ENCODE measurements at places on chromosomes 5 and 9. TPM values are rescaled to one million over a fixed set of nuclear protein-coding genes. Genes with fewer than 3 reads are reported as not detected.

DNA sequence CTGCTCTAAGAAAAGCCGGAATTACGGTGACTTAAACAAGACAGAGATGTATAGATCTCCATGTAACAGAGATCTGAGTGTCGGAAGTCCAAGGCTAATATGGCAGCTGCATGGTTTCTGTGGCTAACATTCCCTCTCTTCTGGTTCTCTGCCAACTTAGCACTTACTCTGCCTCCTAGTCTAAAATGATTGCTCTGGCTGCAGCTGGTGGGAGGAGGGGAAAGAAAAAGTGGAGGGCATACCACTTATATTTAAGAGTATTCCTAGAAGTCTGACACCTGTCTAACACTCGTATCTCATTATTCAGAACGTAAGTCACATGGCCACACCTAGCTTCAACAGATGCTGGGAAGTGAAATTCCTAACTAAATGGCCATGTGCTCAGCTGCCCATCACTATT lies 551.5 kb upstream of the TLE4 start:
- DNase-seq, result no peak

- DNase-seq, result no peak
Observed at GRCh38 chr5:173341961-173342430, 13.8 kb upstream of the STC2 start.

GRCh38 chr5:78354066-78354670 lies 6.2 kb upstream of the SCAMP1 start:
- DNase-seq, result no peak

PCDHB8 gene
- total RNA-seq, result 2.8 TPM

NEURL1B gene
- total RNA-seq, result 4.0 TPM

DNA sequence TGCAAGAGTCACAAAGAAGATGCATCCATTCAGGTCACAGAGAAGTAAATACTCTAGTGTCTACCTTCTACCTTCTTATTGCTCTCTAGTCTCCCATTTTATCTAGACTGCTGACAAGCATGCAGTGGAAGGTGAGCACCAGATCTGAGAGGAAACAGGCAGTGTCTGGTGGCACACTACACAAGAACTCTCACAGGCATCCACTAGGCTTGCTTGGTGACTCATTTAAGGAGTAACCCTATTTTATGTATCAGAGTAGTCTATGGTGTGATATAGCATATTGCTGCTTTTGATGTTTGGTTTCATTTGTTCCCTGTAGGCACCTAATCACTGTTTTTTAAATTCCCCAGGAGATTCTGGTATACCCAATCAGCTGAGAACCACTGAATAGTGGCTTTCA lies 1.6 kb upstream of the THBS4 start:
- no peak for DNase-seq

MED7 gene
- total RNA-seq, result 18.2 TPM

GRCh38 chr9:15553528-15553898 lies 670 bp downstream of the CCDC171 start:
- no peak for DNase-seq

GRCh38 chr5:131769336-131769735 lies 27.5 kb downstream of the FNIP1 start:
- DNase-seq, result no peak

EXOSC2 gene
- 46.5 TPM for total RNA-seq

GRCh38 chr5:21238786-21239185 lies 1250.8 kb upstream of the CDH18 start:
- DNase-seq, result no peak

- no peak for DNase-seq
Observed at GRCh38 chr5:159933531-159934485, 17.5 kb downstream of the ADRA1B start.

SVEP1 gene
- total RNA-seq, result 0.42 TPM

DPYSL3 gene
- 56.0 TPM for total RNA-seq

SPINK7 gene
- not detected for total RNA-seq

OMD gene
- not detected for total RNA-seq

GRCh38 chr5:116480894-116481510 lies 93.6 kb downstream of the SEMA6A start:
- no peak for DNase-seq

- DNase-seq, result no peak
Observed at GRCh38 chr5:131854134-131854533, 57.3 kb upstream of the FNIP1 start.

DNA sequence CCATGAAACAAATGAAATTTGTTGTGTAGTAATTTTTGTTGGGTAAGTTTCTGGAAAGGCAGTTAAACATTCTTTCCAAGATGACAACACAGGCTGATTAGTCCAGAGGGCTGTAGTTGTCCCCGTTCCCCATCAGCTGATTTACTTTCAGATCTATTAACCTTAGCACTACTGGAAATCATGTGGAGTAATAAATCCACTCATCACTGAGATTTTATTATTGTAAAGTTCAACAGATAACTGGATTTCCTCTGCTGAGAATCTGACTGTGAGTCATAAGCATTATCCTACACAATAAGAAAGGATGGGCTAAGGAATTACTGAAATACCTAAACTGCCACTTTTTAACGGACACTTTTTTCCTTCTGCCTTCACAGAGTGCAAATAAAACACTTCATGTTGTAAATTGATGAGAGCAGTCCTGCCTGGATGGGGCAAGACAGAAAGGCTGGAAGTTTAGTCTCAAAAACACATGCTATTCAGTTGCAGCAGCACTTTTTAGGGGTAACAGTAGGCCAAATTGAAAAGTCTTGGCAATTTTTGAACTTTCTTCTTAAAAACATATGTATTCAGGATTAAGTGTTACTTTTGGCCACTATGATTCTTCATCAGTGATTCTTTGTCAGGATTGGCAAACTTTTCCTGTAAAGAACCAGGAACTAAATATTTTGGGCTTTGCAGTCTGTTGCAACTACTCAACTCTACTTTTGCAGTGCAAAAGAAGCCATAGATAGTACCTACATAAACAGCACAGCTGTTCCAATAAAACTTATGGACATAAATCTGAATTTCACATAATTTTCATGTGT lies 7.0 kb downstream of the STOM start:
- no peak for DNase-seq

- no peak for DNase-seq
Observed at GRCh38 chr5:98066910-98067309, 706.6 kb upstream of the RGMB start.

DNA sequence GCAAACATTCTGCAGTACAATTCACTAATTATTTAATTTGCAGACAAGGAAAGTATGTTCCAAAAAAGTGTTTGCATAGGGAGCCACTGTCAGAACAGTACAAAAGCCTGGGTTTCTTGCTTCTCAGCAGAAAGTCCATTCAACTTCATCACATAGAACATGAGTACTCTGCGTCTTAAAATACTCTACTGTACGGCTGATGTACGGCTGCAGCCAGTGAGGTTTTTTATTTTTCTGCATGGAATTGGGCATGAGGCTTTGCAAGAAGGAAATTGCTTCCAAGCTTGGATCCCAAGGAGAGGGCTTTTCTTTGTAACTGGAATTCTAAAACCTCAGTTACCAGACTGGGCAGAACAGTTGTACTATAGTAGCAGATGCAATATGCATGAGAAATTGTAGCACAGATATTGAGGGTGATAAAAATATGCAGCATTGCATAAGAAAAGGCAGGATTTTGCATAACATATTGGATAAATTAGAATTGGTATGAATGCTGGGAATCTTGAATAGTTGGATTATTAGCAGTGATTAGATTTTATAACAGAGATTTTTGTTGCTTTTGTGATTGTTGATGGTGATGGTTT lies 178.1 kb upstream of the CDH9 start:
- no peak for DNase-seq

DNA sequence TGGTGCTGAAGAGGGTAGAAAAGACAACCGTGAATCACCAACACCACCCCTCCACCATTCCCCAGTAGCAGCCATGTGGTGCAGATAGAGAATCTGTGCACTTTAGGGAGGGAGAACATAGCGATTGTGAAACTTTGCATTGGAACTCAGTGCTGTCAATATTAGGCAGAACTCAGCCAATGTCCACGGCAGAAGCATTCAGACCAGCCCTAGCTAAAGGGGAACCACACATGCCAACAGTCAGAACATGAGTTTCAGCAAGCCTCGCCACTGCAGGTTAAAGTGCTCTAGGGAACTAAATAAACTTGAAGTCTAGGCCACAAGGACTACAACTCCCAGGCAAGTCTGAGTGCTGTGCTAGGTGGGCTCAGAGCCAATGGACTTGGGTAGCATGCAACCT lies 38.5 kb upstream of the DEPDC1B start:
- DNase-seq, result no peak

DNA sequence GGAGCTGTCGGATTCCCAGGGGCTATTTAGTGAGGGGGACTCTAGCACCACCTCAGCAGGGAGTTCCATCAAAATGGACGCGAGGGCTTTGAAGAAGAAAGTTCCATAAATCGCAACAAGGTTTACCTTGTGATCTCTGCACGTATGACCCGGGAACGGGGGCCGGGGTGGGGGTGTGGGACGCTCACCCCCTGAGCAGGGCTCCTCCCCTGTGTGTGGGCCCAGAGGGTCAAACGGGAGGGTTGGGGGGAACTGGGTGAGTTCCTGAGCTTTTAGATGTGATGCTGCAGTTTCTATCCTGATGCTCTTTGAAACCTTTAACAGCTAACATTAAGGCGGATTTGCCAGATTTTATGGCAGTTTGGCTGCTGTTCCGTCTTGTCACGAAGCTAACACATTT lies 18.9 kb upstream of the LRRC14B start:
- DNase-seq, result no peak

DNA sequence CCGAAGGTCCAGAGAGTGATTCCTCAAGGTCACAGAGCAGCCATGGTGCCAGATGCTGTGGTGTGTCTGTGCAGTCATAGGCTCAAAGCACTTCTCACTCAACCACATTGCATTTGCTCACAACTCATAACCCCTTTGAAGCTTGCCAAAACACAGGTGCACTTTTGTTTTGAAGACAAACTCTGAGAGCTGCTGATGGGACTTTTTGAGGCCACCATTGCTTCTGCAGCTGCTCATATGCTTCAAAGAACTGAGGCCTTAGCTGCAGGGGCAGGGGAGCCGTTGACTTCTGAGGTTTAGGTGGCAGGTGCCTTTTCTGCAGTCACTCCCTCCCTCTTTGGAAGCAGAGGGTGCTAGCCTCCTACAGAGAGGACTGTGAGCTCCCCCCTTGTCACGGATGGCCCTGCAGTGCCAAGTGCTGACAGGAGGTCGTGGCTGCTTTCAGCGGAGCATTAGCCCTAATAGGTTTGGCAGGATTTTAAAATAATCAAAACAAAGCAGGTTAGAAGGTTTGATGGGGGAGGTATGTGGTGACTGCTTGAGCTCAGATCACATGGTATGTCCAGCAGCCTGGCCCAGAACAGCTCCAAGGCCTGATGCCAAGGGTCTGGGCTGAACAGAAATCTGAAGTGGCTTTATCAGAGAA lies 232.1 kb downstream of the MAN2A1 start:
- no peak for DNase-seq
